ENCODE measurements at places on chromosomes 16 and 17.

- DNase-seq, result no peak
Measured at GRCh38 chr16:50765260-50765659, 23.4 kb downstream of the CYLD start.

DNA sequence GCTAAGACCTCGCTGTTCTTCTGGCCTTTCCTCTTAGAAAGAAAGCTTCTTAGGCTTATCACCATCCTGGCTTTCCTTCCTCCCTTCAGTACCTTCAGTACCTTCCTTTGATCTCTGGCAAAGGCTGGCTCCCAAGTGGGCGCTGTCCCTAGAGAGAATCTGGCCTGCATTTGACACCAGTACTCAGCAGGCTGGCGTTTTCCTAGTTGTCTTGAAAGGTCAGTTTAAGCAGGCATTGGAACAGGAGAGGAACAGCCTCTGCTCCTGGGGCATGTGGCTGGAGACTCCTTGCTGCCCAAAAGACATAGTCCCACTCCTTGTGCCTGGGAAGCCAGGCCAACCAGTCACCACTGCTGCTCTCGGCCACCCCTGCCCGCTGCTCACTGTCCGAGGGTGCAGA is 34.1 kb downstream of the TMEM238L start:
- no peak for DNase-seq

GRCh38 chr16:90057738-90058173 is 19.4 kb downstream of the PRDM7 start:
- DNase-seq, result peak; percentile 52

GRCh38 chr17:31067691-31068184 is 27.0 kb upstream of the NF1 start:
- DNase-seq, result peak; percentile 56

GRCh38 chr17:64638552-64639203 is 23.4 kb downstream of the SMURF2 start:
- DNase-seq, result no peak

- DNase-seq, result no peak
Measured at GRCh38 chr17:80792373-80792781, 199.3 kb upstream of the CHMP6 start.

GRCh38 chr16:4404247-4404966 is 12.0 kb downstream of the CORO7 start:
- DNase-seq, result no peak

- DNase-seq, result no peak
Measured at GRCh38 chr17:40818343-40818732, 4.1 kb downstream of the KRT10 start.

- DNase-seq, result no peak
Measured at GRCh38 chr16:85365120-85365519, 248.0 kb upstream of the GSE1 start.

GRCh38 chr17:7882629-7883028 is 6.0 kb upstream of the CHD3 start:
- no peak for DNase-seq

DNA sequence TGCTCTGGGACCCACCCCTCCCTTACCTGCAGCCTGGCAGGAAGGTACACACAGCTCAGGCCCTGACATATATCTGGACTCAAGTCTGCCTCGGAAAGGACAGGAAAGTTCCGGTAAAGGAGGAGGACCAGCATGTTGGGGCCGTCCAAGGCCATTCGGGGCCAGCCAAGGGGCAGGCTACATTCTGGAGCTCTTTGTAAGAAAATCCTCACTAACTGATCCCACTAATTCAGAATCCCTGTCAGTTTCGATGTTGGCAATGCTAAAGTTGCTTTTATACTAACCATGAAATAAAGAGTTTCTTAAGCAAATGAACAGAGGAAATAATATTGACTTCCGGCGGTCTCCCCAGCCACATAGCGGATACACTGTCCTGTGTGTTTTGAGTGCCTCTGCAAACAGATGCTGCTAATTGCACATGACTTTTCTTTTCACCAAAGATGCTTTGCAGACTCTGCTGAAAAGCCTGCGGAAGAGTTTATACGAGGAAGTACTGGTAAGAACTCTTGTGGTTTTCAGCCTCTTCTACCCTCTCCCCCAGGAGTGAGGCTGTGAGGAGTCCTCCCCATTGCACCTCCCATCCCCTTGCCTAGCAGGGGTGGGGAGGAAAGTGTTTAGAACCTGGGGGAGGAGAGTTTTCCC is 54.8 kb downstream of the PLXDC1 start:
- no peak for DNase-seq

DNA sequence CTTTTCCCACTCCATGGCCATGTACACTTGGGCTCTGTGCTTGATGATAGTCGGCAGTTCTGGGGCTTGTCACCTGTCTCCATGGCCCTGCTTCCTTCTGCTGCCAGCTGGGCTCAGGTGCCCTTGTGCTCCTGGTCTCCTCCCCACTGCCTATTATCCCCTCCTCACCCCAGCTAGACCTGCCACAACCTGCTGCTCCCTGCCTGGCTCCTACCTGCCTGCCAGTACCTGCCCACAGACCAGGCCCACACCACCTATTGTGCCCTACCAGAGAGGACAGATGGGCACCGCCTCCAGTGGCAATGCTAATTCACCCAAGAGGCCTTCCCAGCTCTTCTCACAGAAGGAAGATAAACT is 538 bp upstream of the RAPGEFL1 start:
- no peak for DNase-seq

DNA sequence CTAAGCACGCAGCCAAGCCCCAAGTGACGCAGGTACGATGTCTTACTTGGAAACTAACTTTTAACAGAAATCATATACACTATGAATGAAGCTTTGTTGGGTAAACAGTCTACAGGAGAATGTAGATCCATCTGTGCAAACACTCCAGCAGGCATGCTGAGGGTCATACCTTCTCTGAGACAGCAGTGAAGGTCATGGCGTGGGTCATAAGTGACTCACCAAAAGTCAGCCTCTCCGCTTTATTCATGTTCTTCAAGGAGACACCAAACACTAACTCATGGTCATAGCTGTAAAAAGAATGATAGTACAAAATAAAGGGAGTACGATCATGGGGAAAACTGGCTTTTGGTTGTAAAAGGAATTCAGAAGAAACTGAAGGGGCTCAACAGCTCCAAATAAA is 20.6 kb downstream of the BLMH start:
- no peak for DNase-seq

DNA sequence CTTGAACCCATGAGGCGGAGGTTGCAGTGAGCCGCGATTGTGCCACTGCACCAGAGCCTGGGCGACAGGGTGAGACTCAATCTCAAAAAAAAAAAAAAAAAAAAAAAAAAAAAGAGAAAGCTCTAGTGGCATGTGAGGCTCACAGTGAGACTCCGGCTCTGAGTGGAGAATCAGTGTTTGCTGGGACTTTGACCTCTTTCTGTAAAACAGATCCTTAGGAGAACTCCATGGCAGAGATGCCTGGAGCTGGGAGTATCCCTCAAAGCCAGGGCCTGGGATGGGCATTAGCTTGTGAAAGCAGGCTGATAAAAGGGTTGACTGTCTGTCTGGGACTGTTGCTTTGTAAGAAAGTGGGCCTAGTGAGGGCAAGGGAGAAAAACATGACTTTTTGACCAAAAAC is 46.4 kb downstream of the ZNF207 start:
- no peak for DNase-seq

DNA sequence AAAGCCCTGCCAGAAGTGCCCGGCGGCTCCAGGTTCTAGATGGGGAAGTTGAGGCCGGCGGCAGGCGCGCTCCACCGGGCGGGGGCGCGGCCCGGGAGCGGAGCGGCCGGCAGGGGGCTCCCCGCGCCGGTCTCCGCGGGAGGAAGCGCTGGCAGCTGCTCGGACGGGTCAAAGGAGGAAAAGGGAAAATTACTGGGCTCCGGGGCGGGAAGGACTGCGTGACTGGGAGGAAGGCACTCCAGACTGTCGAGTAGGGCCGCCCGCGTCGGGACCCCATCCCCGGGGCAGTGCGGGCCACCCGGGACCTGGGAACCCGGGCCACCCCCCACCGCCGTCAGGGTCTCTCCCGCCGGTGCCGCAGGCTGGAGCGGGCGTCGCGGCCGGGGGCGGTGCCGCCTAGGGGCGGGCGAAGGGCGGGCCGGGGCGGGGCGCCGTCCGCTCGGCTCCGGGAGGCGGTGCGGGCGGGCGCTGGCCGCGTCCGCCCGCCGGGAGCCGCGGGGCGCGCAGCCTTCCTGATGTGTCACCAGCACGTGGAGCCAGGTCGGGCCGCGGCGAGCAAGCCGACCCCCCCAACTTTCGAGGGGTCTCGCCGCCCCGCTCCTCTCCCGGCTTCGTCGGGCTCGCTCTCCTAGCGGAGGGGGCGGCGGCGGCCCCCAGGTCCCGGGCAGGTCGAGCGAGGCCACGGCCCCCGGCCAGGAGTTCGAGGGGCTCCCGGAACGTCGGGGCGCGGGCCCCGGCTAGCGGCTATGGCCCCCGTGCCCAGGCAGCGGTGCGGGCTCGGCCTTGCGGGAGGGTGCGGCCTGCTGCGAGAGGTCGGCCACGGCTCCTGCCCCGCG is 167.5 kb downstream of the RAB11FIP4 start:
- DNase-seq, result no peak

DNA sequence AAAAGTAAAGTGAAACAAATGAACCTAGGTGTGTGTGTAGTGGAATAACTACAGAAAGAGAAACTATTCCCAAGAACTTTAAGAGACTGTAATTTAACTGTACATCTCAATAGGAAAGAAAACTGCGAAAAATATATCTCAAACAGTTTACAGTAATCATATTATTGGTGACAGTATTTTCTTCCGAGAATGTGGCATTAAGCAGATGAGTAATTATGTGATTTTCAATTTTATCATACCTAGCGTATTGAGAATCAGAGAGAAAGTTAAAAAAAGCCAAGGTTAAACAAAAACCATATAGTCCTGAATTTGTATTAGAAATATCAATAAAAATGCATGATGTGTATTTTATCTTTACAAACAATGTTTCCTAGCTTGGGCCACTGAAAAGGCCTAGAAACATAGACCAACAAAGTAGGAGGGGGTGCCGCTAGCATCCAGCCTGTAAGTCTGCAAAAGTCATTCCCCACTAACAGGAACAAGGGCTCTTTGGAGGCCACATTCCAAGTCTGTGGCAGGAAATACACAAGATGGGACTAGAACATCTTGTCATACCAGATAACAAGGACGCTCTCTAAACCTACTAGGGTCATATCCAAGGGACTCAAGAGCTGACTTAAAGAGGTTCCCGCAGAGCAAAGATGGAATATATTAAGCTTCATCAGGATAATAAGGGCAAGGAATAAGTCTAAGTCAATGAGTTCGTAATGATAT is 20.5 kb downstream of the RNF157 start:
- DNase-seq, result no peak

DNA sequence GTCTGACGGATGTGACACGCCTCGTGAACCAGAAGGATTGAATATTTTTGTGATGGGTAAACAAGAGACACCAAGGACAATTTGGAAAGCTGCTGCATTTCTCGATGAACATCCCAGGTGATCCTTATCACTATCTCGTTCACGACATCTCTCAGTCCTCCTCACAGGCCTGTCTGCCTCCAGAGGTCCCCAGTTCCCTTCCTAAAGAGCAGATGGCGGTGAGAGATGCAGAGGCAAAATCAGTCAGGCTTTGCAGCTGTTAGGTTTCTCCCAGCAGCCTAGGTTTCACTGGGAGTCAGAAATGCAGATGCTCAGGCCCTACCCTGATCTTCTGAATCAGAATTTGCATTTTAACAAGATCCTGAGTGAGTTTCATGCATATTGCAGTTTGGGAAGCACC is 23.6 kb downstream of the SCPEP1 start:
- no peak for DNase-seq

DNA sequence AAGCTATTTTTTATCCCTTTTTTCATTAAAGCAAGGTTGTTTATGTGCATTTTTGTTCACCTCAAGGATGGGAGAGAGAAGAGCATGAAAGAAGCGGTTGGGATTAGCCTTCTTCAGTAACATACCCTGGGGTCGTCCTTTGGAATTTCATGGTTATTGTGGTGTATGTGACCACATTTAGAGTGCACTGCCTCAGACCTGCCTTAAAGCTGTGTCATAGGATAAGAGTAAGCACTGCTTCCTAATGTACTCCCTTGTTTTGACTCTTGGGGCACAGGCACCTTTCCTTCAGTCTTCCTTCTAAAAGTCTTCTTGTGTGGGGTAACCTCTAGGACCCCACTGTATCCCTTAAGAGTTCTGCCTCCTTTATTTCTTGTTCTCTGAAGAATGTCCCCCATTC is 28.9 kb downstream of the TNRC6A start:
- DNase-seq, result no peak

DNA sequence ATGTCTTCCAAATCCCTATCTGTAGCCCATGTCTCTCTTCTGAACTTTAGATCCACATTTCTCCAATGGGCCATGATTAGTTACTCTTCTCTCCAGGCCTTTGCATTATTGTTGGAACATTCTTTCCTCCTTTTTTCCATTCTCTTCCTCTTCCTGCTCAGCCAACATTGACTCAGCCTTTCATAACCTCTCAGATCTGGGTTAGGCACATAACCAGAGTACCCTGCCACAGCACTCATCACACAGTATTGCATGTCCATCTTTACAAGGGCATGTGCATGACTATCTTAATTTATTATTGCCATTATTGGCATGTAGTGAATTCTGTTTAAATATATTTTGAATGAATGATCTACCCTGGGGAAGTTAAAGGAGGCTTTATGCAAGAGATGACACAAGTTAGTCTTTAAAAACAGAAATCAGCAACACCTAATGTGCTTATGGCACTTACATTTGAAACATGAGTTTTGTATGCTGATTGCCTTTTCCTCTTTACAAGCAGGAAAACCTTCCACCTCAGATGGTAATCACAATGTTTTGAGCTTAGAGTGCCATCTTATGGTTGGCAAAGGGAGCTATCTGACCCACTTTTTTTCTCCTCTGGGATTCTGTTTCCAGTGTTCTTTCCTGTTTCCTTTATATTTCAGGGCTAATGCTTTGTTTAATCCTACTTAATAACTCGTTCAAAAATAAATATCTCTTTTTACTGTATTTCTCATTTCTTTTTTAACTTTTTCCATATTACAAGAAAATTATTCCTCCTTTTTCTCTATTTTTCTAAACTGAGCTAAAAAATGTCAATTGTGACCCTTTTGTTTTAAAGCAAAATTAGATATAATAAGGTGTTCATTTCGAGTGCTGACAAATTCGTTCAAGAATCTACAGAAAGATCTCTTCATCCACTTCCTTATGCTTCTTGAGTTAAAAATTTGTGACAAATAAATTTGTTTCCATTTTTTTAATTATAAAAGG is 151.0 kb upstream of the RBL2 start:
- DNase-seq, result no peak

- no peak for DNase-seq
Measured at GRCh38 chr16:79517156-79517555, 83.4 kb downstream of the MAF start.

All from skeletal muscle cell (primary cell).